ENCODE measurements at places on chromosomes 4 and X. TPM values are rescaled to one million over a fixed set of nuclear protein-coding genes. Genes with fewer than 3 reads are reported as not detected.

Gene PRRG3
- 0.37 TPM for total RNA-seq

Gene CXCL3
- 5.5 TPM for total RNA-seq

Gene TCEAL1
- total RNA-seq, result 21.9 TPM

Gene FGFBP2
- total RNA-seq, result not detected

Gene SSX4B
- not detected for total RNA-seq

DNA sequence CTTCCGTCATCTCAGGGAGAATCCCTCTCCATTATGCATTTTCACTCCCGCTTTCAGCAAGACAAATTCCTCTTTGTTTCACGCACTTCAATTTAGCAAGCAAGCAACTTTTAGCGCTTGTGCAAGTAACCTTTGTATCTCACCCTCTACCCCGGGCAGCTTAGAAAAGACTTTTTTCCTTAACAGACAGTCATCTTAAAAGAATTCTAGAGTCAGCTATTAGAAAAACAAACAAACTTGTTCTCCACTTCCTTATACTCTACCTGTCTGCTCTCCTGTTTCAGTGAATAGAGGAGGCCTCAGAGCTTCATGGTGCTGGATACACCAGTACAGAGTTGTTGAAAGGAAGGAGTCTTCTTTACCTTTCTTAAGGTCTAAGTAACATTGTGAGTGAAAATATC is 12.1 kb downstream of the TIGD2 start:
- DNase-seq, result no peak
